ENCODE measurements at places on chromosomes 6 and 20.

DNA sequence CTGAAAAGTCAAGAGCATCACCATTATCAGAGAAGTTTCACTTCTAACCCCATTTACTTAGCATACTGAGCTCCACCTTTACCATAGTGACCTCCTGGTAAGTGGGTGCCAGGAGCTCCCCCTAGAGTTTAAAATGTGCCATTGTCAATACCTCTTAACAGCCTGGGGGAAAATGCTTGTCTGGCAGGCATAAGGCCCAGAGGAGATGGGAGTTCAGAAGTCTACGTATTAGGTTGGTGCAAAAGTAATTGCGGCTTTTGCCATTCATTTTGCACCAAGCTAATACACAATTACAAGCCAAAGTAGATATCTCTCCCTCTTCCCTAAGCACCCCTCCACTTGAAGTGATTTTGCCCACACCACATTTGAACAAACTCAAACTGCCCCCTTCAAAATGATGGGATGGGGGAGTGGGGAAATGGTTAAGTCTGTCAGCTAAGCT is 919.0 kb downstream of the KIF16B start:
- DNase-seq: peak; percentile 39

DNA sequence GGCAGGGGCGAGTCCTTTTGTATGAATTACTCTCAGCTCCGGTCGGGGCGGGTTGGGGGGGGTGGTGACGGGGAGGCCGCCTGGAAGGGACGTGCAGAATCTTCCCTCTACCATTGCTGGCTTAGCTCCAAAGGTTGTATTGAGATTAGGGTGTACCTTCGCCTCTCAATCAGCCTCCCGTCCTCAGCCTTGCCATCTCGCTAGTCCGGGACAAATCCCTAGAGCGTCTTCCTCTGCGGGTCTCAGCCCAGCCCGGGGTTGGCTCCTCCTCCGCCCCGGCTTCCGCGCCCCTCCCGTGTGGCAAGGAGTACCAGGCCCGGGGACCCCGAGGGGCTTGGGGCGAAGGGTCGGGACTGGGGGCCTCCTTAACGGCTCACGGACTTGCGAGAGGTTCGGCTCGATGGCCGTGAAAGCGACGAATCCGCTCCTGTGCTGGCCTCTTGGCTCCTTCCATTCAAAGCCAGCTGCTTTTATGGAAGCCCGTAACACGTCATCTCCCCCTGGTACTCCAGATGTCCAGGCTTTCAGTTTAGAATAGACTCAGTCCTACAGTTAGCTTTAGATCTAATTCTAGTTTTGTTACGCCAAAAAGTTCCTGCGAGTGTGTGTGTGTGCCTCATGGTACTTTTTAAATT is 636 bp upstream of the EEF1A1 start:
- DNase-seq: peak; percentile 26

DNA sequence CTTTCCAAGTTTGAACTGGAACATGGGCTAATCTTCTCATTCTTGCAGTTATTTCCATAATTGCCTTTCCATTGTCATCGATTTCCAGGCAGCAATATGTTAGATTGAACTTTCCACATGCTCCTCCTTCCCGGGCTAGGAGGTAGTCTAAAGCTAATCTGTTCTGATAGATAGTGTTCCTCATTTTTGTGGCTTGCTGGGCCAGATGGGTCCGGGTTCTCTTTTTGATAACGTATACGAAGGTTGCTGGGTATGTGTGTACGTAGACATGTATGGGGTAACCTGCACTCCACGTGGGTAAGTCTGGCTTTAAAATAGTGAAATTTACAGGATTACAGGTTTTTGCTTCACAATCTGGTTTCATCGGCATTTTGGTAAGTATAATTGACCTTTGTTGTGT is 14.0 kb upstream of the GMPR start:
- DNase-seq: no peak

- no peak for DNase-seq
These were observed 441.7 kb upstream of the RNF217 start for GRCh38 chr6:124520514-124520913.

GRCh38 chr6:39901670-39902069 is 32.6 kb downstream of the MOCS1 start:
- DNase-seq: no peak

DNA sequence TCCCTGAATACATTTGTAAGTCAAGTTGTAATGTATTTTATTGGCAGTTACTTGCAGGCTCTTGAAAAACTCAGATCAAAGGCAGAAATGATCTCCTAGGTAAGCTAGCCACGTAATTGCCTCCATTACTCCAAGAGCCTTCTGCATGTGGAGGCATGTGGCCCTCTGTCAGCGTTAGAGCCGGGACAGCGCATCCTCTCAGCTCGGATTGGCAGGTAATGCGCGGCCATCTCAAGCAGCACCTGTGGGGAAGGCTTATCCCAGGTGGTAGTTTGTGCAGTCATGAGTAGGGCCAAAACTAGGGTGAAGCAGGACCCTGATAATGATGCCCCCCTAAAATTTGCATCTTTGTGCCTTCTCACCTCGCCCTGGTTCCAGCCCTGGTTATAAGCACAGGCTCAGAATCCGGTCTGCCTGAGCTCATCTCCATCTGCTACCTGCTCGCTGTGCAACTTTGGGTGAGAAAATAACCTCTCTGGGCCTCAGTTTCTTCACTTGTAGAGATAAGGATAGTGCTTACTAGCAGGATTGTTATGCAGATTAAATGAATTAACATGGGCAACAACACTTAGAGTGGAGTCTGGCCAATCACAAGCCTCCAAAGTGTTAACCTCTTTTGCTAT is 157.5 kb upstream of the PMEPA1 start:
- DNase-seq: no peak

- no peak for DNase-seq
These were observed 15.4 kb downstream of the EZR start for GRCh38 chr6:158803733-158804143.

- peak; percentile 78 for DNase-seq
These were observed at the start of gene SESN1 for GRCh38 chr6:109094416-109095035. Gene SESN1, minus strand, starts transcription at chr6:109094846. Its CDS starts 773 bp downstream, at chr6:109094073.

DNA sequence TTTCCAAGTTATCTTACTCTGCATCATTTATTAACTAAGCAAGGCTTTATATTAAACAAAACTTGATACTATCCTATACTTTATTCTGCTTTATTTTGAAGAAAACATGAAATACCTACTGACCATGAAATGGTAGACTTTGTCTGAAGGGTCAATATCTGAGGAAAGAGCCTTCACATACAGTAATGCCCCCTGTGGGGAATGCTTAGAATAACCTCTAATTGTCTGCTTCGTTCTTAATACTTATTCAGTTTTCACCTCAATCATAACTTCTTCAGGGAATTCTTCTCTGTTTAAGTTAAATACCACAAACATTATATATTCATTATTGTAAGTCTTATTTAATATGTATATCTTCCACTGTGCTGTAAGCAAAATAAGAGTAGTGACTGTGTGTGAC is 498.9 kb upstream of the MANEA start:
- DNase-seq: no peak

DNA sequence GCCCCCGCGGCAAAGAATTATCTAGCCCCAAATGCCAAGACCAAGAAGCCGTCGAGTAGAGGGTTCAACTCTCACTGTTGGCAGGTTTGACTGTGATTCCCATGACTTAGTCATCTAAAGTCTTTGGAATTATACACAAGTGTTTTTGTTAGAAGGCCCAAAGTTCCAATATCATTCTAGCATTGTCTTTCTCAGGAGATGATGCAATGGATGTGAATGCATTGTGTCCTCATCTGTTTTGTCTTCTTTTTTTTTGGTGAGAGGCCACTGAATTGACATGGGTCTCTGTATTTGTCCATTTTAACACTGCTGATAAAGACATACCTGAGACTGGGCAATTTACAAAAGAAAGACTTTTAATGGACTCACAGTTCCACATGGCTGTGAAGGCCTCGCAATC is 290.5 kb upstream of the ZFP64 start:
- no peak for DNase-seq

DNA sequence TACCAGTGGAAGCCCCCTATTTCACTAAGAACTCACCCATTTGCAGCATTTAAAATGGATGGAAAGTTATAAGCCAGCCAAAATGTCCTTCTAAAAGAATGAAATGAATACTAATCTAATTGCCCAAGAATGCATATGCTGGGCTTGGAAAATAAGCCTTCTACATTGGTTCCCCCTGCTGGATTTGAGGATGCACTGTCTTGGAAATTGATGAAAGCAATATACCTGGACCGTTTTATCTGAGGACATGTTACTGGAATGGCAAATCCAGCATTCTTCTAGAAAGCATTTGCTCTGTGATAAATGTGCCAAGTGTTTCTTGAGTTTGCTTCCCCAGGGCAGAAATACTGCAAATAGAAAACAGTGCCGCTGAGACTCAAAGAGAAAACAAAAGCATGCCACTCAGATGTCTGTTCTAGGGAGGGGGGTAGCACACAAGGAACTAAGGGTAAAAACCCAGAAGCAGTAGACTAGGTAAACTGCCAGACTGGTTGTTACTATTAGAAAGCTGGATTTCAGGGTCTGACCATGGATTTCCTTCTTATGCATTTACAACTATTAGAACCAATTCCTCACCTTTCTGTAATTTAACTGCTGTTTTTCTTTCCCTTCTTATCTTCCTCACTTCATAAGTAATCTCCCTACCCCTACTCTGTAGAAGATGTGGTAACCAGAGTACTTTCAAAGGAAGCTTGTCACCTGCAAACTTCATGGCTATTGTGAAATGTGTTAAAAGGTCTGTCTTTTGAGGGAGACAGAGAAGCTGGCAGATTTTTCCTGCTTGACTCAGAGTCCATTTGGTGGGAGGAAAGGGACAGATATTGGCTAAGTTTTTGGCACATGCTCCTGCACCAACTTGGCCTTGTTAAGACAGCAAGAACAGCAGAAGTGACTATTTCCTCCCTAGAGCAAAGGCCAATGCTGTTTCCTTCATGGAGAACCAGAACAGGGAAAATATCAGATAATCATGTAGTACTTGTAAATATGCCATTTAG is 642.6 kb downstream of the KIF16B start:
- DNase-seq: peak; percentile 15

DNA sequence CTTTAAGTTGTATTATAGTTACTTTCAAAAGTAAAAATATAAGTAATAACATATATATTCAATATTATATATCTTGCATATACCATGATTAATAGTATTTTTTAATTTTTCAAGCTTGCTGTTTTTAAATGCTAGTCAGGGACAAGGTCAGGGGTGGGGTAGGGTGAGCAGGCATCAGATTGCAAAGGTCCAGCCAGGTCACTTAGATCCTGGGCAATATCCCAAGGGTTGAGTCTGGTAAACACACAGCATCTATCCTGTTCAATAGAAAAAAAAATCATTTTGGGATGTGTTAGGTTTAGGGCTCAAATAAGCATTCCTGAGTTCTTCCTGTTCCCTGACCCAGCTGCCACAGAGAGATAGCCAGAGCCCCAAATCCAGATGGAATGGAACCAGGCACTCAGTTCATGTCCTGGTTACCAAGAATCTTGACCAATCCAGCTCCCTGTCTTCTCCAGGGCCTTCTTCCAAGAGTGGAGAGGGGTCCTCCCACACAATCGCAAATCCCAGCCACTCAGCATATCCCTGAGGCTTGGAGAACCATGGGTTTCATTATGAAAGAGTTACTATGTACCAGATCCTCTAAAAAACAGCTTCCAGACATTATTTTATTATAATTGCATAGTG is 134.9 kb upstream of the TOP1 start:
- no peak for DNase-seq

DNA sequence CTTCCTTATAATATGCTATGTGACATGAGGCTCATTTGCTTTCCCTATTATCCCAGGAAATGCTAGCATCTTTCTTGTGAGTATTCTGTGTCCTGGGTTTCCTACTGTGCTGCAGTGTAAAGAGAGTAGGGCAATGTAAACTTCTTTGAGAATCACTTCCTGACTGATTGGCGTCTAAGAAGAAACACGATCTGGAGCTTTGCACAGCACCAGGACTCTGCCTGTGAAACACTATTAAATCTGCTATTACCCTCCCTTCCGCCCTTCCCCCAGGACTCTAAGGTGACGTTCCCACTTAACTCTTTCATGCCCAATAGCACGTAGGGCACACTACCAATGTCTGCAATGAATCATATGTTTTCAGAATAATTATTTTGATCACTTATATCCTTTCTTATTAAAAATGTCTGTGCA is 607.3 kb upstream of the CITED2 start:
- DNase-seq: no peak

- no peak for DNase-seq
These were observed 14.4 kb upstream of the HLA-A start for GRCh38 chr6:29927841-29928388.

- DNase-seq: peak; percentile 87
These were observed 588 bp upstream of the ACSS2 start for GRCh38 chr20:34875642-34876405.

DNA sequence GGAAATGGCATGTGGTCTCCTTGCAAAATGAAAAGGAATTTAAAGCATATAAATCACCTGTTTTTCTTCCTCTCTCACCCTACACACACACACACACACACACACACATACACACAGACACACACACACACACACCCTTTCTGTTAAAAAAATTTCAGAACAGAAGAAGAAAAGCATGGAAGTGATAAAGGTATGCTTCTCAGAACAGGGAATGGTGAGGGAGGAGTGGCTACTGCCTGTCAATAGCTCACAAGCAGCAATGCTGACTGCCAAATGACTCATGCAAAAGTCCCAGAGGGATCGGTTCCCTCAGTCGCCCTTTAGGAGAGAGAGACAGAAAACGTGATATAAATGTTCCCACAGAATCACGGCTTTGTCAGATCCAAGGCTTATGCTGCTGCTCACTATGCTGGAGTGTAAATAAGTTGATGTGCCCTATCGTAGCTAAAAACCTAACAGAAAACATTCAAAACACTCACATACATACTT is 102.6 kb downstream of the IBTK start:
- DNase-seq: no peak

- DNase-seq: no peak
These were observed 56.7 kb downstream of the TRIM27 start for GRCh38 chr6:28867086-28867409.

All from NCI-H1092 (cell line).